ENCODE measurements at places on chromosomes 6 and 20.

DNA sequence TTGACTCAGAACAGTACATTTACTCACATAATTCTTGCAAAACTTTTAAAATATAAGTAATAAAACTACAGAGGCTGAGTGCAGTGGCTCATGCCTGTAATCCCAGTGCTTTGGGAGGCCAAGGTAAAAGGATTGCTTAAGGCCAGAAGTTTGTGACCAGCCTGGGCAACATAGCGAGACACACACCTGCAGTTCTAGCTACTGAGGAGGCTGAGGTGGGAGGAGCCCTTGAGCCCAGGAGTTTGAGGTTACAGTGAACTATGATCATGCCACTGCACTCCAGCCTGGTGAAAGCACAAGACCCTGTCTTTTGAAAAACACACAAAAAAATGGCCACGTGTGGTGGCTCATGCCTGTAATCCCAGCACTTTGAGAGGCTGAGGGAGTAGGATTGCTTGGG is 21.8 kb upstream of the MYO6 start:
- DNase-seq, result no peak

GRCh38 chr6:3926150-3926482 is 76.9 kb downstream of the FAM50B start:
- no peak for DNase-seq

GRCh38 chr20:47802975-47803374 is 17.7 kb upstream of the SULF2 start:
- no peak for DNase-seq

- no peak for DNase-seq
Observed at GRCh38 chr6:170553534-170554012, 466 bp upstream of the PSMB1 start.

GRCh38 chr6:34519971-34520644 is 36.0 kb downstream of the SPDEF start:
- DNase-seq, result no peak

- DNase-seq, result no peak
Observed at GRCh38 chr6:150639823-150640331, 40.2 kb downstream of the PLEKHG1 start.

DNA sequence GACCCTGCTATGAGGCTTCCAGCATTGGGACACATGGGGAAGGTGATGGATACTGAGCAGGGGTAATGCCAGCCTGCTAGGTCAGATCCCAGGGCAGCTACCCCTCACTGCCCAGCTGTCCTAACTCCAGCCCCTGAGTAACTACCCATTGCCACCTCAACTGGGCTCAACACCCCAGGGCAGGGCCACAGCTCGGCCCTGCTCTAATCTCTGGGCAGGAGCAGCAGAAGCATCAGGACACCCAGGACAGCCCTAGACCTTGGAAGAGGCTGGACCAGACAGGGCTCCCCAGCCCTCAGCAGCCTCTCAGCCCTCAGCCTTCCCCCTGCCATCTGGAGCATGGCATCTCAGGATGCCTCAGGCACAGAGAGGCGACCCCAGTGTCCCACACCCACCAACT is 67.4 kb upstream of the TOP1 start:
- DNase-seq, result no peak

- peak; percentile 54 for DNase-seq
Observed at GRCh38 chr6:3195695-3196497, 31.6 kb downstream of the TUBB2B start.

DNA sequence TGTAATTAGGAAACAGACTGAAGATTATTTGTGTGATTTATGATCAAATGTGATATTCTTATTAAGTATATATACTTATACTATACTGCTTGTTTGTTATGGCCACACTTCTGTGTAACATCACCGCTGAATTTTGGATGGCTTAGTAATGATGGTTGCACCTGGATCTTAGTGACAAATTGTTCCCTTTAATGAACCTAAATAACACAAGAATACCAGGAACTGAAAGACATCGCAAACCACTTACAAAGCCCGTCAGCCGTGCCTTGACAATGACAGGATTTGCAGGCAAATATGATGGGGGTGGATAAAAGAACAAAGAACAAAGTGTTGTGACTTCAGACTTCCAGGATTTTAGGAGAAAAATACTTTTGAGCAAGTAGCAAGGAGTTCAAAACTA is 67.1 kb downstream of the LAMP5 start:
- DNase-seq, result no peak

DNA sequence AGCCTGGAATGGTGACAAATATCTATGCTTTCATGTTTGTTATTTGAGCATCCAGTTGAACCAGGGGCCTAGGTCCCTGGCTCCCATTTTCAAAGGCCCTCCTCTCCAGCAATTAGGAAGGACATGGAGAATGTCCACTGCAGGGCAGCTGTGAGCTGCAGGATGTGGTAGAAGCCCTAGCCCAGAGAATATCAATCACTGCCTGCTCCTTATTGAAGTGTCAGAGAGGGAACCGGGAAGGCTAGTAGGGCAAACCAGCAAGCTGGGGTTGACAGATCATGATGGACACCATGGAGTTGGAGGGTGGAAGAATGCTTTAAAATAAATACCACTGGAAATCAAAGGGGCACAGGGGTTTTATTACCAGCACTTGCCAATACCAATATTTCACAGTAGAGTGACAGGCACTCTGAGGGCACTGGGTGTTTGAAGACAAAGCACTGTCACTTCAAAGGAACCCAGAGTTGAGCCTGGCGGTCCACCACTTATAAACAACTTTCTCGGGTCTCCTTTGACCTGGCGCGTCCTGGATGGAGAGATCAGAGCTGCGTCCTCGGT is 47.7 kb downstream of the ZNF831 start:
- DNase-seq, result no peak

GRCh38 chr6:116359835-116360234 is 10.9 kb upstream of the DSE start:
- no peak for DNase-seq

DNA sequence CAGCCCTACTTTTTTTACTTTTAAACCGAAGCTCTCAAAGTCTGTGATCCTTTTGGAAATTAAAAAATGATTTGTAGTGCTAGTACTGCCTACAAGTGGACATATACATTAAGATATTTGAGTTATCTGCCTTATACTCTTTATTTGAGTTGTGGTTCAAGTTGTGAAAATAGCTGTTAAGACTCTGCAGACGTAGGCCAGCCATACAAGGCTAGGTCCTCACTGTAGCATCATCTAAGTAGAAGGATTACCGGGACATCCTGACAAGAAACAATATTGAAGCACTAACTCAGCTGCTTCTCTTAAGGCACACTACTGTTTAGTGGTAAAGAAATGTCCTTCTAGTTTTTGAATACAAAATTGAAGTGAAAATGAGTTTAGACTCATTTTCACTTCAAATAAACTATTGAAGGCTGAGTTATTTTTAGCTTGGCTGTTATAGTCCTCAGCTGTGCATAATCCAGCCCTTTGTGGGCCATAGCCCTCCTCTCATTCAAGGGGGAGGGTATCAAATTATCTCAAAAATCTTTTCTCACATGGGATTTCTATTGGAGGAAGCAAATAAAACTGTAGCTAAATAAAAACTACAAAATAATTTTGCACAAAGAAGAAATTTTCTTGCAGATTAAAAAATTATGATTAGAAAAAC is 68.1 kb downstream of the JAG1 start:
- DNase-seq, result no peak

GRCh38 chr20:25459916-25460535 is 52.6 kb downstream of the GINS1 start:
- DNase-seq, result no peak

GRCh38 chr6:160583794-160584193 is 80.3 kb downstream of the LPA start:
- no peak for DNase-seq

DNA sequence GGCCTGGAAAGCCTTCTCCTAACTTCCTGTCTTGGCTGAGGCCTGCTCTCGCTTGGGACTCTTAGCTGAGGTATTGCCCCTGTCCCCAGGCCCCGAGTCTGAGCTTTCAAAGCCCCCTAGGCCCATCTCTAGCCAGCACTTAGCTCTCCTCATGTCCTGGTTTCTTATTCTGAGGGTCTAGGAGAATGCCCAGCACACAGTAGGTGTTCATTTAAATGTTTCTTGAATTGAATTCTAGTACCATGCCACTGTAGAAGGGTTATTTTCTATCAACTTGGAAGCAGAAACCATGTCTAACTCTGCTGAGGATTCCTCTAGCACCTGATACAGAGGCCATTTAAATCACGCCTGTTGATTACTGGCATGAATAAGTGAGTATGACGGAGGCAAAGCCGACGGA is 98.5 kb downstream of the VEGFA start:
- no peak for DNase-seq

DNA sequence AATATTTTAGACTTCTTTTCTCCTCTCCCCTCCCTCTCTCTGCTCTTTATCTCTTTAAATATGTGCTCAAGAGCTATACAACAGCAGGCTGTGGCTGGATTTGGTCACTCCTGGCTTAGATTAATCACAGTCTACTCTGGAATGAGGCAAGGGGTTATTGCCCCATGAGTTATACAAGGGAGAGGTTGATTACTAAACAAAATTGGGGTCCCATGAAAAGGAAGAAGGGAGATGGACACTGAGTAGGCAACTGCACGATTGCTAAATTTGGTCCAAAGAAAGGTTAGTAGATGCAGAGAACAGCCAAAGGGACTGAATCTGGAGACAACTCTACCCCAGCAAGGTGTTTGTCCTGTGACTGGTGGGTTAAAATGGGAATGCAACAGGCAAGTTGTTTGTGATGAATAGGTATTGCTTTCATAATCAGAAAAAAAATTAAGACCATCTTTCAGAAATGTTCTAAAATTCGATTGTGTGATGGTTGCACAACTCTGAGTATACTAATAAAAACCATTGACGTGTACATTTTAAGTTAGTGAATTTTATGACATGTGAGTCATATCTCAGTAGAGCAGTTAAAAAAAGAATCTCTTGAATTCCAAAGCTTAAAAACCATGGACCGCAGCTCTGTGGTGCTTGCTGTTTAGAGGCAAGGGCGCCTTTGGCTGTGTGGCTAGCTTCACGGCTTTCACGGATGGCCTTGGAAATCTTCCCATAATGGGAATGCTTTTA is 57.1 kb downstream of the KIZ start:
- no peak for DNase-seq

DNA sequence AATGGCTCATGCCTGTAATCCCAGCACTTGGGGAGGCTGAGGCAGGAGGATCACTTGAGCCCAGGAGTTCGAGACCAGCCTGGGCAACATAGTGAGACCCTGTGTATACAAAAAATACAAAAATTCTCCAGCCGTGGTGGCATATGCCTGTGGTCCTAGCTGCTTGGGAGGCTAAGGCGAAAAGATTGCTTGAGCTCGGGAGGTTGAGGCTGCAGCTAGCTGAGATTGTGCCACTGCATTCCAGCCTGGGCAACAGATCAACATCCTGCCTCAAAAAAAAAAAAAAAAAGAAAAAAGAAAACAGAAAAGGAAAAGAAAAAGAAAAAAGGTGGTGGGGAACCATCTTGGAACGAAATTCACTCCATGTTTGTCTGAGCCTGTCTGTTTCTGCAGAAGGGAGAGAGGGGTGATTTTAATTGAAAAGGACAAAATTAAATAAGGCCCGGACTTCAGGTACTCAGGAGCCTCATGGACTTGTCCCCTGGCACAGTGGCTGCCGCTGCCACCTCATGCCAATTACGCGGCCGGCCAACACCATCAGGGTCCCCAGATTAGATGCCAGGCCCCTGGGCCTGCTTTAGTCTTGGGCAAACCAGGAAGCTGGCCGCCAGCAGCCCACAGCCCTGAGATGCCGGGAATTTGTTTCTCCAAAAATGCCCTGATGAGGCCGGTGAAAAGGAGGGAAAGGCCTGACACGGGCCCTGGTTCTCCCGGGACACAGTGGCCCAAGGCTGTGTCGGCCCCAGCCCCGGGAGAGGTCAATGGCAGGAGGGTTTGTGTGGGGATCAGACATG is 37.8 kb upstream of the STX16 start:
- DNase-seq, result no peak

GRCh38 chr6:116667623-116668022 is 943 bp downstream of the ZUP1 start:
- DNase-seq, result peak; percentile 79

- peak; percentile 10 for DNase-seq
Observed at GRCh38 chr6:63816982-63817436, 181.4 kb downstream of the PHF3 start.

GRCh38 chr6:111565326-111566221 is 40.1 kb downstream of the TRAF3IP2 start:
- DNase-seq, result peak; percentile 50

DNA sequence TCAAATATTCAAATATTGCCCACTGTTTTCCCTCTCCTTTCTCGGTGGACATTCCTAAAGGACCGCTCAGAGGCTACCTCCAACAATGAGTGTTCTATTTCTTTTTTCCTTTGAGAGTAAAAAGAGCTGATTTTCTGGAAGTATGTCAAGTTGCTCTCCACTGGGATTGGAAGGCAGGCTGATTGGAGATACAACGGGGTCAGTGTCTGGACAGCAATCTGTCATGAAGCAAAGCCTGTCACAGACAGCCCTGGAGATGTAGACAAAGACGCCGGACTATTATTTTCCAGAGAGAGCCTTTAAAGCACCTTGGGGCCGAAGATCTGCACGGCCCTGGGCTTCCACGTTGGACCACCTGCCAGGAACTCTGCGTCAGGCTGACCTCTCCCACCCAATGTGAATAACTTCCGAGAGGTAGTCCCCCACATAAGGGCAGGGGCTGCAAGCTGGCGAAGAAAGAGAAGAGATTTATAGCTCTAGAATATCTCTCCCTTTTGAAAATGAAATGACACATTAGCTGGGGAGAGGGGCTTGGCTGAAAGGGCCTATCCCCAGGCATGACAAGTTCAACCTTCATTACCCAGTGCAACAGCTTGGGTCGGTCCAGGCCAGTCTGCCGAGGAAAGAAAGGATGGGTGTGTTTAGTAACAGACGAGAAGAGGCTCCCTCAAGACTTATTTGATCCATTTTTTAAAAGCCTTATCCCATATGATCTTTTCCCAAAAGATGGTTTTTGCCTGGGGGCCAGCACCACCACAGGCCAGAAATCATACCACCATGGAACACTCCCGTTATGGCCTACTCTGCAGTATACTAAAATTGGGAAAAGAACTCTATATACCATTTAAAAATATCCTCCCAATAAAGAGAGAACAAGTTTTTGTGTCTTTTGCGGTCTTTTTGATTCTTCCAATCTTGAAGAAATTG is 131.1 kb downstream of the OLIG3 start:
- no peak for DNase-seq

DNA sequence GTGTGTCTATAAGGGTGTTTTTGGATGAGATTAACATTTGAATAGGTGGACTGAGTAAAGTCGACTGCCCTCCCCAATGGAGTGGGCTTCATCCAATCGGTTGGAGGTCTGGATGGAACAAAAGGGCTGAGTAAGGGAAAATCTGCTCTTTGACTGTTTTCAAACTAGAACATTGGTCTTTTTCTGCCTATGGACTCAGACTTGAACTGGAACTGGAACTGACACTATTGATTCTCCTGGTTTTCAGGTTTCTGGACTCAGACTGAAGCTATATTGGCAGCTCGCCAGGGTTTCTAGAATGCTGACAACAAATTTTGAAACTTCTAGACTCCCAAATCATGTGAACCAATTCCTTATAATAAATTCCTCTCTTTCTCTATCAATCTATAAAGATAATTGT is 498.9 kb upstream of the EPHA7 start:
- no peak for DNase-seq

DNA sequence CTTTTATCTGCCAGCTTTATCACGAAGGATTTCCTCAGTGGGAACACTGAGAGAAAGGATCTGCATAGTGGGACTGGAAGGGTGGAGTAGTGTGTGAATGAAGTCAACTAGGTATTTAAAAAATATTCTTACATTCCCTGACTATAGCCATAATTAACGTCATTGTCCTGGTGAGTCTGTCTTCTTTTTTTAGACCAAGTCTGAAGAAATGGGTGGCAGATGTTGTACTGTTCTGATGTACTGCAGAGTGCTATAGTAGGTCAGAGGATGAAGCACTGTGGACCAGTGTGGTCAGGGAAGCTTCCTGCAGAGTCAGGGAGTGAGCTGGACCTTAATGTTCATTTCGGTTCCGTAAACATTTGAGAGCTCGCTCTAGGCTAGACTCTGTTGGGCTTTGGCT is 11.9 kb downstream of the TULP4 start:
- DNase-seq, result no peak

All from KBM-7 (cell line).